ENCODE measurements at places on chromosomes 7 and 10. TPM values are rescaled to one million over a fixed set of nuclear protein-coding genes. Genes with fewer than 3 reads are reported as not detected.

Gene GIMAP7
- total RNA-seq = not detected

Gene UPK3BL2
- 1.0 TPM for total RNA-seq

Gene PRLHR
- not detected for total RNA-seq

Gene CRYGN
- total RNA-seq = 0.50 TPM

Gene NMT2
- total RNA-seq = 21.0 TPM

Gene FFAR4
- total RNA-seq = not detected

Gene HDAC9
- 3.6 TPM for total RNA-seq

Gene ANTXRL
- total RNA-seq = not detected

Gene AEBP1
- total RNA-seq = 133 TPM

Gene FAM3C
- total RNA-seq = 21.6 TPM

Gene CALHM1
- not detected for total RNA-seq

Gene FZD1
- 12.6 TPM for total RNA-seq

Gene CYP2C8
- 0.17 TPM for total RNA-seq

Gene TMEM184A
- under 0.01 TPM for total RNA-seq

Gene UNCX
- total RNA-seq = not detected

Gene TFPI2
- 14.4 TPM for total RNA-seq

Gene C7orf57
- total RNA-seq = not detected

Gene FRMPD2
- not detected for total RNA-seq

Gene ZNF425
- 4.6 TPM for total RNA-seq

Gene TMEM26
- total RNA-seq = 1.5 TPM

Gene PCDH15
- under 0.01 TPM for total RNA-seq

Data from fibroblast of lung (primary cell).